ENCODE measurements at places on chromosomes 6 and 20. TPM values are rescaled to one million over a fixed set of nuclear protein-coding genes. Genes with fewer than 3 reads are reported as not detected.

Gene BLOC1S5
- total RNA-seq: 24.0 TPM

Gene ZSCAN12
- total RNA-seq: 7.0 TPM

Gene BTN1A1
- not detected for total RNA-seq

DNA sequence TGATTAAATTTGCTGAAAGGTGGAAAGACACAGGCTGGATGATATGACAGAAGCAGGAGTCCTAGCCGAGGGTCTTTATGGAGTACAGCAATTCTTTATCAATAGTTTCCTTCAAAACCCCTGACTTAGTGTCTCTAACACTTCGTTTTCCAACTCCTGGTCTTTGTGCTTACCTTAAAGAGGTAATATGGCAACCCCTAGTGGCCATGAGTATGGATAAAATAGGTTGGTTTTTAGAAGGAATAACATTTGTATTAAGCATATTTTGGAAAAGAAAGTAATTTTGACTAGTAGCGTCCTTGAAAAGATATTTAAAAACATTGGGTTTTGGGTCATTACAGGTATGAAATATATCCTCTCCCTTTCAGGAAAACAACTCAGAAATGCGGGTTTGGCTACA, 51.9 kb downstream of the VGLL2 start:
- H3K27me3 ChIP-seq: no peaks in the 10 kb centered on the region
- DNase-seq: no peak
- H3K4me1 ChIP-seq: no peaks in the 10 kb centered on the region
- H3K36me3 ChIP-seq: no peaks in the 10 kb centered on the region
- no peak overlapping the region for H3K27ac ChIP-seq
